Progenitor cell of endocrine pancreas (in vitro differentiated cells): ENCODE measurements at places on chromosomes 4 and X.

DNA sequence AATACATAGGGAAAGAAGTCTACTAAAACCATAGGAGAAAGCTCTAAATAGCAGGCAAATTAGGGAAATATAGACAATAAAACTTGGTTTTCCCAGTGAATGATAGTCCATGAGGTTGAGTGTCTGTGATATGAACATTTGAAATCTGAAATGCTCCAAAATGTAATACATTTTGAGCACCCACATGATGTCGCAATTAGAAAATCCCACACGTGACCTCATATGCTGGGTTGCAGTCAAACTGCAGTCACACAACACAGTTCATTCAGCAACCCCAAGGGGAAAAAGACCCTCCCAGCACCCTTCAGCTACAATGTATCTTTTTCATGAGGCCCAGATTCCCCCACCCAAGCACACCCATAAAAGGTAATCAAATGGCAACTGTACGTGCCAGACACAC is 155.6 kb downstream of the BTC start:
- H3K4me3 ChIP-seq = no peak overlapping the region
- no peaks in the 10 kb centered on the region for H3K27me3 ChIP-seq
- H3K27ac ChIP-seq = no peak overlapping the region
- DNase-seq = no peak
- H3K36me3 ChIP-seq = no peaks in the 10 kb centered on the region

GRCh38 chr4:70505151-70505748 is 13.1 kb upstream of the AMTN start:
- peak; percentile 62 for DNase-seq
- no peak overlapping the region for H3K4me3 ChIP-seq
- H3K36me3 ChIP-seq = no peaks in the 10 kb centered on the region
- no peaks in the 10 kb centered on the region for H3K27me3 ChIP-seq
- no peaks in the 10 kb centered on the region for H3K4me1 ChIP-seq

DNA sequence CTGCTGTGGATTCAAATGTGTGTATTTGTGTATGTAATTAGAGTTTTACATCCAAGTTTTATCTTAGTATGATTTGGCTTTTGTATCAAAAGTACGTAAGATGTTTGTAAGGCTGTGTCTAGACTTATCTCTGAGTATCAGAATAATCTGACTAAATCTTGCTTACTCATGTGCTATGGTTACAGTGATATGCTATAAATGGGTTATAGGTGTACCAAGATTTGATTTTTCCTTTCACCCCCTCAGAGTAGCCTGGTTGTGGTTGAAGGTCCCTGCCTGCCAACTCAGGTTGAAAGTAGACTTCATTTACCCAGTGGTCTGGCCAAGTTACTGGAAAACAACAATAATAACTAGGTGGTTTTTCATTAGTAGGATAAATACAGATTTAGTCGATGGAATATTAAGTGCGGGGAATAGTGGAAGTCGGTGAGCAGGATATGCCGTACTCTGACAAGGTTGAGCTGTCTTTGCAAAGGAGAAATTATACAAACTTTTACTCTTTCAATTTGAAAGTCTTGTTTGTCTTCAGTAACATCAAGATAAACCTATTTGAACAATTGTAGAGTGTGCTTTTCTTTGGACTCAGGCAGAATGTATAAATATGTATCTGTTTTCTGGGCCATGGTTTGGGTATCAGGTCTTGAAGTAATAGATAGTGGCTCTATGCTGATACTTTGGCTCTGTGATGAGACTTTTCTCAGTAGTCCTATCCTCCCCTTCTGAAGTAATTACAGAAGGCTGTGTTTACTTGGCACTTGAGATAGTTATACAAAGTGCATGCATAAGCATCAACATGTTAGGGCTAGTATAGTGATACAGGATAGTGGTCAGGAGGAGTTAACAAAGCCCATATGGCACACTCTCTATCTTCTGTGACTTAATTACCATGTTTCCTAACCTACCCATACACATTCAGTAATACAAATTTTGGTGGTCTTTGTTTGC is 23.7 kb downstream of the BMP2K start:
- no peaks in the 10 kb centered on the region for H3K27me3 ChIP-seq
- H3K36me3 ChIP-seq = peaks cover 8% of the 10 kb centered on the region
- H3K27ac ChIP-seq = no peak overlapping the region
- no peak overlapping the region for H3K4me3 ChIP-seq
- DNase-seq = no peak
- H3K4me1 ChIP-seq = peaks cover 11% of the 10 kb centered on the region

DNA sequence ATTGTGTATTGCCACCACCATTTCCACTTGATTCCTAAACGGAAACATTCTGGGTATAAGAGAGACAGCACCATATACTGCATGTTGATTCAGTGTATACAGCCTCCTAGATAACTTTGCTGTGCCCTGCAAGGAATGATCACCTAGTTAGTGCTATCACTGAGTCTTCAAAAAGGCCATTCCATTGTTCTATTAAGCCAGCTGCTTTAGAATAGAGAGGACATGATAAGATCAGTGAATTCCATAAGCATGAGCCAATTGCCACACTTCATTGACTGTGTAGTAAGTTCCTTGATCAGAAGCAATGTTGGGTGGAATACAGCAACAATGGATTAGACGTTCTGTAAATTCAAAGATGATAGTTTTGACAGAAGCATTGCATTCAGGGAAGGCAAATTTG is 1047.3 kb downstream of the PCDH18 start:
- H3K27ac ChIP-seq = no peak overlapping the region
- H3K4me3 ChIP-seq = no peak overlapping the region
- DNase-seq = no peak
- no peaks in the 10 kb centered on the region for H3K27me3 ChIP-seq
- no peaks in the 10 kb centered on the region for H3K36me3 ChIP-seq
- no peaks in the 10 kb centered on the region for H3K4me1 ChIP-seq

DNA sequence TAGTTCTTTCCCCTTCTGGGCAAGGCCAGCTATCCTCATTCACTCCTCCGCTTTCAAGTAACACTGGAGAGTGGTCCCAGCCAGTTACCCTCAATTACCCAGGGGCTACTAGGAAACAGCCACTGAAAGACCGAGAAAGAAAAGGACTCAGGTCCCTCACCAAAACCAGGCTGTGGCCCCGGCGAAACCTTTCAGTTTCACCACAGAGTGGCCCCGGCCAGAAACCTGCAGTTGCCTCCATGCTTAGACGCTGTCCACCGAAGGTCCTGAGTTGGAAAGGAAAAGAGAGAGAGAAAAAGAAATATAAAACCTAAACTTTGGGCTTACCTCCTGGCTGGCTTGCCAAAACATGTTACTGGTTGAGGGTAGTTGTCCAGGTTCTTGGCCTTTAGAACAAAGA is 5.0 kb upstream of the AREG start:
- peaks cover 19% of the 10 kb centered on the region for H3K27me3 ChIP-seq
- no peaks in the 10 kb centered on the region for H3K36me3 ChIP-seq
- H3K27ac ChIP-seq = no peak overlapping the region
- H3K4me3 ChIP-seq = no peak overlapping the region
- H3K4me1 ChIP-seq = no peaks in the 10 kb centered on the region

DNA sequence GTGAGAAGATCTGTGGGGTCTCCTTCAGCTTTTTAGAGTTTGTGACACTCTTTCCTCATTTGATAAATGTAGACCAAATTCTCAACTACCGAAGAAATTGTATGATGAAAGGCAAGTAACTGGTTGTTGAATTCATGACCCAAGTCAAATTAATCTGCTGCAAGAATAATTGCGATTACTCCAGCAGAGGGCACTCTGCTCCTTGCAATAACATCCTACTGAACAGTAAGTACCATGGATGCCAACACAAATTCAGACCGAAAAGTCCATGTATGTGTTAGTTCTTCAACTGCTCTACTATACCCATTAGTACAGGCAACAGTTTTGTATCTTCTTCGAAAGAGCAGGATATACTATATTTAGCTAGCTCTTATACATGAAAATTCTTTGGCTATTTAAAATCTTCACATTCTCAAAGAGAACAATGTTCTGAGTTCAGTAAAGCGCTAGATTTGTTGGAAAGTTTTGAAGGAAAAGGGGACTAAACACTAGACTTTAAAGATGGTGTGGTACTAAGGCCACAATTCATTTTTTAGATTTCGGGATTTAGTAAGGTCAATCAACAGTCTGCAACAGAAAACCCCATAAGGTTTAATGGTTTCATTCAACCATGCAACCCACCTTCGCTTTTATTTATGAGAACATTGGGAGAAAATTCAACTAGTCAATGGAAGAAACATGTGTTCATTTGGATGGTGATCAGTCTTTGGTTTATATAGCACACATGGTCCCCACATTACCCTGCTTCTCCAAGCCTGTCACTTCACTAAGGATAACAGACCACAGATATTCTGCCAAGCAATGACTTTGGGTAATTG is 105.4 kb upstream of the TBC1D9 start:
- H3K4me3 ChIP-seq = no peak overlapping the region
- peaks cover 3% of the 10 kb centered on the region for H3K36me3 ChIP-seq
- H3K4me1 ChIP-seq = peaks cover 16% of the 10 kb centered on the region

DNA sequence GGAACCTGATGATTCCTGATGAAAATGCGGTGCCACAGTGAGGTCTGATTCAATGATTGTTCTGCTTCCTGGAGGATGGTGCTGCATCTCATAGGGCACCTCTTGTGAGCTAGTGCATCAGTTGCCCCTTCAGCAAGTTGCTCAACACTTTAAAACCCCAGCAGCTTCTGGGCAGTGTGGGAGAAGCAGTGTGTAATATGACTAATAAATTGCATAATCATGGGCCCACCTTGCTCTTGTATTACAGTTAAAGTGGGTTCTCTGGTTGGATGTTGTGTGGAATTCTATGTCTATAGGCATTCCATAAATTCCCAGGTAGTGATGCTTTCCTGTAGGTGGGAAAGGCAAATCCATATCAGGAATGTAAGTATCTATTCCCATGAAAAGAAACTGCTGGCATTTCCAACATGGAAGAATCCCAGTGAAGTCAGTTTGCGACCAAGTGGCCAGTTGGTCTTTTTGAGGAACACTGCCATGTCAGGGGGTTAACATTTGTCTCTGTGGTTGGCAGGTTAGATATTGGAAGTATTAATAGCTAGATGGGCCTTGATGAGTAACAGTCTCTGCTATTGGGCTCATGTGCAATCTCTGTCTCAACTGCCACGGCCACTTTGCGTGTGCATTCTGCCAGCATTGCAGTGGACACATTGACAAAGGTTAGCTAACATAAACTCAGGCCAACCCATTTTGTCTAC is 121.1 kb upstream of the OTUD4 start:
- no peaks in the 10 kb centered on the region for H3K36me3 ChIP-seq
- DNase-seq = no peak
- no peak overlapping the region for H3K27ac ChIP-seq
- H3K4me1 ChIP-seq = no peaks in the 10 kb centered on the region

DNA sequence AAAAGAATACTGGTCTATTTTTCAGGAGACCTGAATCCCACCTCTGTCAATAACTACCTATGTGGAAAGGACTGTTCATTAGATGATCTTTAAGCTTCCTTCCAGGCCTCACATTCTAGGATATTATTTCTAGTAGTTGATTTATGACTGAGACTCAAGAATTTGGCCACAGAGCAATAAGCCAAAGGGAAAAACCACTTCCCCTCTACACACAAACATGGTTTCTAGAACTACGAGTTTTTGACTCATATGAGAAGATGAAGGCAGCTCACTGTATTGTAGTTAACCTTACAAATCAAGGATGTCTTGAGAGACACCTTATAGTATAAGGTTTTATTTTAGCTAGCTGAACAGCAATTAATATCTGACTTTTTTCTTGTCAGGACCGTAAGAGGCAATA is 36.9 kb upstream of the GDPD2 start:
- H3K4me1 ChIP-seq = no peaks in the 10 kb centered on the region
- DNase-seq = no peak
- peaks cover 19% of the 10 kb centered on the region for H3K36me3 ChIP-seq
- H3K4me3 ChIP-seq = no peak overlapping the region
- H3K27ac ChIP-seq = no peak overlapping the region

GRCh38 chrX:133335027-133335426 is 80.3 kb downstream of the GPC4 start:
- H3K4me1 ChIP-seq = peaks cover 25% of the 10 kb centered on the region
- H3K27ac ChIP-seq = no peak overlapping the region
- no peaks in the 10 kb centered on the region for H3K36me3 ChIP-seq
- H3K4me3 ChIP-seq = no peak overlapping the region
- no peak for DNase-seq

- no peak overlapping the region for H3K27ac ChIP-seq
- no peaks in the 10 kb centered on the region for H3K27me3 ChIP-seq
- no peaks in the 10 kb centered on the region for H3K4me1 ChIP-seq
- no peak overlapping the region for H3K4me3 ChIP-seq
- no peak for DNase-seq
Measured at GRCh38 chrX:41796577-41796976, 72.6 kb downstream of the GPR82 start.

GRCh38 chr4:25993395-25994185 is 79.6 kb downstream of the SMIM20 start:
- H3K27me3 ChIP-seq = no peaks in the 10 kb centered on the region
- no peak overlapping the region for H3K4me3 ChIP-seq
- H3K27ac ChIP-seq = no peak overlapping the region
- no peaks in the 10 kb centered on the region for H3K36me3 ChIP-seq

GRCh38 chr4:107863850-107864371 is 39.2 kb downstream of the SGMS2 start:
- DNase-seq = no peak
- no peaks in the 10 kb centered on the region for H3K27me3 ChIP-seq
- no peaks in the 10 kb centered on the region for H3K36me3 ChIP-seq
- no peak overlapping the region for H3K27ac ChIP-seq

GRCh38 chr4:145731028-145731427 is 51.1 kb downstream of the C4orf51 start:
- peaks cover 38% of the 10 kb centered on the region for H3K4me1 ChIP-seq
- H3K27ac ChIP-seq = peak overlapping the region; percentile 92

GRCh38 chr4:145045180-145045579 is 52.8 kb downstream of the ANAPC10 start:
- H3K4me3 ChIP-seq = no peak overlapping the region
- H3K27ac ChIP-seq = no peak overlapping the region
- peaks cover 5% of the 10 kb centered on the region for H3K36me3 ChIP-seq
- no peaks in the 10 kb centered on the region for H3K4me1 ChIP-seq
- H3K27me3 ChIP-seq = no peaks in the 10 kb centered on the region
- DNase-seq = no peak

GRCh38 chr4:19983072-19983471 is 268.6 kb upstream of the SLIT2 start:
- no peak overlapping the region for H3K4me3 ChIP-seq
- no peak for DNase-seq
- H3K4me1 ChIP-seq = no peaks in the 10 kb centered on the region
- no peaks in the 10 kb centered on the region for H3K27me3 ChIP-seq

DNA sequence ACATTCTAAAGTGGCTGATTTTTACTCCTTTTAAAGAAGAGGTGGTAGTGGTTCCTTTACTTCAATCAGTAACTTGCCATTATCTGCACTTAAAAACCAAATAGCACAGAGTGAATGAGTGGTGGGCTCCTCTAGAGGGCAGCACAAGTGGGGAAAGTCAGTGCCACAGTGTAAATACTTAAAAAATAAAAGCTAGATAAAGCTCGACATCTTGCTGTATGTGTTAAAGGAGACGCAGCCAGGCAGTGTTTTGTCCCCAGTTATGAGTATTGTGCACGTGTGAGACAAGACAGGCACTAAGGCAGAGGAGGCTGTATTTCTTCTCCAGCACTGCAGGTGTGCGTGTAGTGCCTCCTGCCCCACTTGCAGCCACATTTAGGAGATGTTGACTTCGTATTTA is 24.6 kb downstream of the NAP1L5 start:
- H3K4me3 ChIP-seq = no peak overlapping the region
- H3K27me3 ChIP-seq = no peaks in the 10 kb centered on the region
